T-cell (primary cell): ENCODE measurements at places on chromosomes 3 and 15. TPM values are rescaled to one million over a fixed set of nuclear protein-coding genes. Genes with fewer than 3 reads are reported as not detected.

ITIH4 gene
- total RNA-seq = 63.3 TPM

TIGIT gene
- total RNA-seq = 48.1 TPM

CFAP100 gene
- not detected for total RNA-seq

ITGA11 gene
- total RNA-seq = not detected

CCRL2 gene
- 1.4 TPM for total RNA-seq

VILL gene
- 31.1 TPM for total RNA-seq

ZIC4 gene
- total RNA-seq = not detected

KBTBD12 gene
- not detected for total RNA-seq

TRIM42 gene
- total RNA-seq = not detected

ELL3 gene
- total RNA-seq = 3.5 TPM

ANO10 gene
- total RNA-seq = 8.4 TPM

DPP8 gene
- total RNA-seq = 43.9 TPM

NR2E3 gene
- total RNA-seq = not detected

CD200R1 gene
- total RNA-seq = 14.7 TPM

ANKUB1 gene
- total RNA-seq = not detected

MKRN2OS gene
- not detected for total RNA-seq

HRG gene
- not detected for total RNA-seq

SI gene
- total RNA-seq = not detected
